Fibroblast of lung (primary cell): ENCODE measurements at places on chromosomes 1 and 21. TPM values are rescaled to one million over a fixed set of nuclear protein-coding genes. Genes with fewer than 3 reads are reported as not detected.

The UCHL5 gene
- polyA plus RNA-seq = 29.6 and 33.4 TPM in 2 replicates

The LRRC71 gene
- polyA plus RNA-seq = 0.16 and 1.8 TPM in 2 replicates

The GPR52 gene
- not detected in 2 replicates for polyA plus RNA-seq

The CEP85 gene
- 4.7 and 8.2 TPM in 2 replicates for polyA plus RNA-seq

The LCE1F gene
- polyA plus RNA-seq = not detected in 2 replicates

The LRRC39 gene
- 0.54 and 0.64 TPM in 2 replicates for polyA plus RNA-seq

The SFT2D2 gene
- polyA plus RNA-seq = 36.2 and 36.4 TPM in 2 replicates

The CTBS gene
- 25.2 and 35.5 TPM in 2 replicates for polyA plus RNA-seq

The PTPRU gene
- polyA plus RNA-seq = 0.58 and 1.4 TPM in 2 replicates

The TAGLN2 gene
- polyA plus RNA-seq = 718 and 768 TPM in 2 replicates

The UBL4B gene
- not detected in 2 replicates for polyA plus RNA-seq

The TMEM201 gene
- 1.7 and 3.2 TPM in 2 replicates for polyA plus RNA-seq

The CRYZL1 gene
- 58.8 and 72.6 TPM in 2 replicates for polyA plus RNA-seq

The TMPRSS15 gene
- polyA plus RNA-seq = not detected in 2 replicates

The LEMD1 gene
- polyA plus RNA-seq = not detected in 2 replicates

The TRMT13 gene
- 9.2 and 10.4 TPM in 2 replicates for polyA plus RNA-seq

The PROK1 gene
- polyA plus RNA-seq = not detected in 2 replicates

The FYB2 gene
- polyA plus RNA-seq = not detected in 2 replicates

The KRTAP11-1 gene
- not detected in 2 replicates for polyA plus RNA-seq

The OLIG2 gene
- polyA plus RNA-seq = not detected in 2 replicates

The MTF2 gene
- polyA plus RNA-seq = 8.9 and 14.3 TPM in 2 replicates

The C4BPA gene
- not detected in 2 replicates for polyA plus RNA-seq

The FAM72D gene
- polyA plus RNA-seq = 0.85 and 2.1 TPM in 2 replicates

The NBPF10 gene
- polyA plus RNA-seq = 0.93 and 2.3 TPM in 2 replicates

The OR2L3 gene
- not detected in 2 replicates for polyA plus RNA-seq

The ITLN1 gene
- not detected in 2 replicates for polyA plus RNA-seq

The RBP7 gene
- polyA plus RNA-seq = 0.36 TPM in 1 of 2 replicates, not detected in the other

The KRTAP13-2 gene
- polyA plus RNA-seq = not detected in 2 replicates

The ZBTB40 gene
- polyA plus RNA-seq = 3.4 and 3.5 TPM in 2 replicates

The FAM3B gene
- not detected in 2 replicates for polyA plus RNA-seq

The TFF3 gene
- polyA plus RNA-seq = not detected in 2 replicates

The NOS1AP gene
- polyA plus RNA-seq = 0.10 and 0.14 TPM in 2 replicates

The AZIN2 gene
- 2.1 and 3.2 TPM in 2 replicates for polyA plus RNA-seq

The CITED4 gene
- 0.20 and 0.58 TPM in 2 replicates for polyA plus RNA-seq

The LCA5L gene
- polyA plus RNA-seq = 0.38 and 1.0 TPM in 2 replicates

The FCRLB gene
- 0.45 and 1.1 TPM in 2 replicates for polyA plus RNA-seq

The HAX1 gene
- polyA plus RNA-seq = 89.9 and 97.9 TPM in 2 replicates

The IGSF9 gene
- not detected in 2 replicates for polyA plus RNA-seq

The CHI3L2 gene
- polyA plus RNA-seq = 0.66 and 3.8 TPM in 2 replicates

The SELL gene
- 0.02 and 0.06 TPM in 2 replicates for polyA plus RNA-seq

The AKIRIN1 gene
- 53.4 and 66.7 TPM in 2 replicates for polyA plus RNA-seq

The NECTIN4 gene
- 0.07 and 0.16 TPM in 2 replicates for polyA plus RNA-seq

The DNAI4 gene
- polyA plus RNA-seq = 1.6 and 2.0 TPM in 2 replicates

The HSF2BP gene
- polyA plus RNA-seq = 0.60 and 0.70 TPM in 2 replicates

The CTSS gene
- polyA plus RNA-seq = 1.9 and 2.8 TPM in 2 replicates

The ARHGAP30 gene
- polyA plus RNA-seq = 0.01 TPM in 1 of 2 replicates, not detected in the other

The KCNT2 gene
- 0.87 and 0.96 TPM in 2 replicates for polyA plus RNA-seq

The ADCY10 gene
- polyA plus RNA-seq = 0.09 TPM in 1 of 2 replicates, not detected in the other

The LAMC1 gene
- 270 and 604 TPM in 2 replicates for polyA plus RNA-seq

The FCGR3A gene
- not detected in 2 replicates for polyA plus RNA-seq

The WDR64 gene
- polyA plus RNA-seq = not detected in 2 replicates

The CHI3L1 gene
- 4.2 and 42.8 TPM in 2 replicates for polyA plus RNA-seq

The C8A gene
- polyA plus RNA-seq = not detected in 2 replicates

The BCL2L15 gene
- polyA plus RNA-seq = 0.03 and 0.19 TPM in 2 replicates

The GBP2 gene
- 19.6 and 50.6 TPM in 2 replicates for polyA plus RNA-seq

The S100A9 gene
- not detected in 2 replicates for polyA plus RNA-seq

The PLA2G5 gene
- polyA plus RNA-seq = 1.1 and 7.2 TPM in 2 replicates

The TNFSF18 gene
- polyA plus RNA-seq = 0.32 and 5.5 TPM in 2 replicates
